ENCODE measurements at places on chromosomes 3 and 15.

- DNase-seq: no peak
Observed at GRCh38 chr15:78110096-78110495, 17.7 kb downstream of the SH2D7 start.

GRCh38 chr15:87633525-87633924, 623.0 kb downstream of the NTRK3 start:
- DNase-seq: no peak

DNA sequence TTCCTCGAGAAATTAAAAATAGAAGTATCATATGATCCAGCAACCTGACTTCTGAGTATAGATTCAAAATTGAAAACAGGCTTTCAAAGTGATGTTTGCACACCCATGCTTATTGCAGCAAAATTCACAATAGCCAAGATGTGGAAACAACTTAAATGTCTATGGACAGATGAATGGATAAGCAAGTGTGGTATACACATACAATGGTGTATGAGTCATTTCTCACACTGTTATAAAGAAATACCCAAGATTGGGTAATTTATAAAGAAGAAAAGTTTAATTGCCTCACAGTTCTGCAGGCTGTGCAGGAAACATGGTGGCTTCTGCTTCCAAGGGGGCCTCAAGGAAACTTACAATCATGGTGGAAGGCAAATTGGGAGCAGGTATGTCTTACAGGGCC, 100.8 kb downstream of the KLF13 start:
- no peak for DNase-seq

DNA sequence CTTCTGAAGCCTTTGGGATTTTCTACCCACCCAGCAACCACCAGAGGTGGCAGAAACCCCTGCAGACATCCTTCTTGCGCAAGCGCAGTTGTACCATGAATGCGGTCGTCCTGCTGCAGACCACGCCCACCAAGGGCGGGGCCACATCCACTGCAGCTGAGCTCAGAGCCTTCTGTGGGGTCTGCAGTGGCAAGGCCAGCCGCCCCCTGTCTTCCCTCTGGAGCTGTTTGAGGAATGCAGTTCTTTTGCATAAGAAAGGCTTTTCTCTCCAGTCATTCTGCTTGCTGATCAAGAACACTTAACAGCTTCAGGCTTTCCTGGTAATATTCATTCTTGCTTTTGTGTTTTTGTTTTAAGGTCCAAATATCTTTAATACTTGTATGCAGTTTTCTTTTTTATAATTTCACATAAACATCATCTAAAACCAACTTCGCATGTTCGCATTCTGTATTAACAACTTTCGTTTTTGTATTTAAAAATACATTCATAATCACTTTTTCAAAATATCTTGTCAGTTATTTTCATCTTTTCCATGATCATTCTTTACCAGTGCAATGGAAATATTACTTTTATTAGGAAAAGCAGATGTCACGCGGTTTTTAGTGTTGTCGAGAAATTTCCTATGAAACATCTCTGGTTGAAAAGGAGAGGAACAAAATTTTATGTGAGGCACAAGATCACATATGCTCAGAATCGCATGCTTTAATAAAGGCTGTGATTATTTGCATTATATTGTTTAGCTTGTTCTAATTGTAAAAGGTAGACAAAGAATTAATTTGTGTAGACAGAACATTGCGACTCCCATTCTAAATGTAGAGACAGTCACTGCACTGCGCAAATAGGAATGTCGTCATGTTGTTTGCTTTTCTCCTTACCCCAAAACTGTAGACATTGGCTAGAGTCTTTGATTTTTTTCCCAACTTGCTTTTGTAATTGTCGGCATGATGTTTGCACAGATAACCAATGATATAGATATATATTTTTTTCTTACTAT, 98.1 kb upstream of the SNRPN start:
- no peak for DNase-seq

- no peak for DNase-seq
Observed at GRCh38 chr3:152087153-152087552, 181.6 kb upstream of the MBNL1 start.

DNA sequence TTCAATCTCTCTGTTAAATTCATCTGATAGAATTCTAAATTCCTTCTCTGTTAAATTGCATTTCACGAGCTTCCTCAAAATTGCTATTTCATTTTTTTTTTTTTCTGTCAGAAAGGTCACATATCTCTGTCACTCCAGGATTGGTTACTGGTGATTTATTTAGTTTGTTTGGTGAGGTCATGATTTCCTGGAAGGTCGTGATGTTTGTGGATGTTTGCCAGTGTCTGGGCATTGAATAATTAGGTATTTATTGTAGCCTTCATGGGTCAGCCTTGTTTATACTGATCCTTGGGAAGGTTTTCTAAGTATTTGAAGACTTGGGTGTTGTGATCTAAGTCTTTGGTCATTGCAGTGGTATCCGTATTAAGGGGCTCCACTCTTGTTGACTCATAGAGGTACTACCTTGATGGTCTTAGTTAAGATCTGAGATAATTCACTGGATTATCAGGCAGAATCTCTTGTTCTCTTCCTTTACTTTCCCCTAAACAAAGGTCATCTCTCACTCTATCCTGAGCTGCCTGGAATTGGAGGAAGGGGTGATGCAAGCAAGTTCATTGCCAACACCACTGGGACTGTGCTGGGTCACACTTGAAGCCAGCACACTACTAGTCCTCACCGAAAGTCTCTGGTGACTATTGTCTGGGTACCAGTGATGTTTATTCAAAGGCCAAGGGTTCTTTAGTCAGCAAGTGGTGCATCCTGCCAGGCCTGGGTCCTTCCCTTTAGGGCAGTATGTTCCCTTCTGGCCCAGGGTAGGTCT, 231.1 kb downstream of the GBE1 start:
- no peak for DNase-seq

- DNase-seq: no peak
Observed at GRCh38 chr3:4491855-4492207, 1.3 kb upstream of the ITPR1 start.
